ENCODE measurements at places on chromosomes 12 and 14.

GRCh38 chr14:99991331-99991730 is 73.9 kb upstream of the EVL start:
- no peak for DNase-seq

GRCh38 chr12:66319266-66319954 is 17.1 kb downstream of the HELB start:
- no peak for DNase-seq

DNA sequence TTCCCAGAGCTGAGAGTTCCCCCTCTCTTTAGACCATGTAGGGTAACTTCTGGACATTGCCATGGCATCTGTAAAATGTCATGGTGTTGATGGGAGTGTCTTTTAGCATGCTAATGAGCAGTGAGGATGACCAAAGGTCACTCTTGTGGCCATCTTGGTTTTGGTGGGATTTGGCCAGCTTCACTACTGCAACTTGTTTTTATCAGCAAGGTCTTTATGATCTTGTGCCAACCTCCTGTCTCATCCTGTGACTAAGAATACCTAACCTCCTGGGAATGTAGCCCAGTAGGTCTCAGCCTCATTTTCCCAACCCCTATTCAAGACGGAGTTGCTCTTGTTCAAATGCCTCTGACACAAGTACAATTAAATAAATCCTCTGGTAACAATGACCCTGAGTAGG is 244.4 kb downstream of the NEDD1 start:
- no peak for DNase-seq

- no peak for DNase-seq
These were observed 126.9 kb downstream of the SLC25A21 start for GRCh38 chr14:37045340-37046061.

DNA sequence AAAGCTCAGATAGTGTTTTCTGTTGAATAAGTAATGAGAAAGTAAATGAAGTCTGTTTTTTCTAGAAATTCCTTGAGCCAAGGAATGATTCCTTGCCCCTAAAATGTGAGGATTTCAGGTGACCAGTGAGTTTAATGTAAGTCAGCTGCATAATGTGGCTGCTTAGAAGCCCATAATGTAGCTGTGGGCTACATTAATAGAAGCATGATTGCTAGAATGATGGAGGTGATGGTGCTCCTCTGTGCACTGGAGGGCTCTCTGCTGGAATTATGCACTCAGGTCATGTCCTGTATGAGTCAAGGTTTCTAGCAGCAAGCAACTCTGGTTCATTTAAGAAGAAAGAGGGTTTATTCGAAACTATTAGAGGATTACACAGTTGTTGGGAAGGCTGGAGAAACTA is 19.6 kb upstream of the PWP1 start:
- DNase-seq, result no peak
